Activated CD4-positive, alpha-beta memory T cell treated with anti-CD3 and anti-CD28 coated beads, Interleukin-2, amount 10 ng/mL, durations not matched to agents 7 days and 5 days (primary cell): ENCODE measurements at places on chromosomes 2 and 18. TPM values are rescaled to one million over a fixed set of nuclear protein-coding genes. Genes with fewer than 3 reads are reported as not detected.
A peak's percentile ranks its signal among the peaks of the same experiment; 100 is the strongest.

The ACOXL gene
- total RNA-seq = 0.18 TPM

The CPLX4 gene
- not detected for total RNA-seq

DNA sequence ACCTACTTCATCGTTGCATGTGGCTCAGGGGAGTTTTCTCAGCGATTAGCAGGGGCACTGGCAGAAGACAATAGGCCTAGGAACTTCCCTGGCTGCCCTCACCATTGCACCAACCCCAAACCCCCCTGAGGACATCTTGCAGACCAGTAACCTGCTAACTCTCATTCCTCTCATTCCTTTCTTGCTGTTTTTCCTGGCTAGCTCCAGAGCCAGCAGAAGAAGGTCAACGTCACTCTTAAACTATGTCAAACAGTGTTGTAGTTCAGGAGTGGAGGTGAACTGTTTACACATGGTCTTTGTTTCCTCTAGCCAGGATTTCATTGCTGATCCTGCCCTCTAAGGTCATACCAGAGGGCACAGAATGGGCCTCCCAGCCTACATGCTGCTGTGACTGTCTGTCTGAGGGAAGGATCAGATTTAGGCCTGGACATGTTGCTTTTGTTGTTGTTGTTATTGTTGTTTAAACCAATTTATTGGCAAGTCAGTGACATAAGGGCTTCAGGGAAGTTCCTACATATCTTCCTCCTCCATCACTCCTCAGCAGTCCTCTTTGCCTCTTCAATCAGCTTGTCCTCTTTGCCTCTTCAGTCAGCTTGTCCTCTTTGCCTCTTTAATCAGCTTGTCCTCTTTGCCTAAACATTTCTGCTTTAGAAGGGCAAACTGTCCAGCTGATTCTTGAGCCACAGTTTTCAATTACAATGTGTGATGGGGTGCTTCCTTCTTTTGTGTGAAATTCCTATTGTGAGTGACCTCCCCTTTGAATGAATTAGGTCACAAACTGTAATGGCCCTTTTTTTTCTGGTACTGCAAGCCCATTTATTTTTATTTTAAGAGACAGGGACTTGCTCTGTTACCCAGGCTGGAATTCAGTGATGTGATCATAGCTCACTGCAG is 471.9 kb upstream of the TNP1 start:
- no peak for DNase-seq
- no peaks in the 10 kb centered on the region for H3K4me1 ChIP-seq
- no peak overlapping the region for H3K27ac ChIP-seq
- H3K4me3 ChIP-seq = no peak overlapping the region

- no peak for DNase-seq
- H3K27me3 ChIP-seq = peaks cover 23% of the 10 kb centered on the region
- H3K27ac ChIP-seq = no peak overlapping the region
- H3K36me3 ChIP-seq = no peaks in the 10 kb centered on the region
- H3K4me3 ChIP-seq = no peak overlapping the region
- H3K4me1 ChIP-seq = no peaks in the 10 kb centered on the region
These were observed 160.5 kb downstream of the TMEM163 start for GRCh38 chr2:134558208-134558830.

The MORN2 gene
- 1.3 TPM for total RNA-seq

DNA sequence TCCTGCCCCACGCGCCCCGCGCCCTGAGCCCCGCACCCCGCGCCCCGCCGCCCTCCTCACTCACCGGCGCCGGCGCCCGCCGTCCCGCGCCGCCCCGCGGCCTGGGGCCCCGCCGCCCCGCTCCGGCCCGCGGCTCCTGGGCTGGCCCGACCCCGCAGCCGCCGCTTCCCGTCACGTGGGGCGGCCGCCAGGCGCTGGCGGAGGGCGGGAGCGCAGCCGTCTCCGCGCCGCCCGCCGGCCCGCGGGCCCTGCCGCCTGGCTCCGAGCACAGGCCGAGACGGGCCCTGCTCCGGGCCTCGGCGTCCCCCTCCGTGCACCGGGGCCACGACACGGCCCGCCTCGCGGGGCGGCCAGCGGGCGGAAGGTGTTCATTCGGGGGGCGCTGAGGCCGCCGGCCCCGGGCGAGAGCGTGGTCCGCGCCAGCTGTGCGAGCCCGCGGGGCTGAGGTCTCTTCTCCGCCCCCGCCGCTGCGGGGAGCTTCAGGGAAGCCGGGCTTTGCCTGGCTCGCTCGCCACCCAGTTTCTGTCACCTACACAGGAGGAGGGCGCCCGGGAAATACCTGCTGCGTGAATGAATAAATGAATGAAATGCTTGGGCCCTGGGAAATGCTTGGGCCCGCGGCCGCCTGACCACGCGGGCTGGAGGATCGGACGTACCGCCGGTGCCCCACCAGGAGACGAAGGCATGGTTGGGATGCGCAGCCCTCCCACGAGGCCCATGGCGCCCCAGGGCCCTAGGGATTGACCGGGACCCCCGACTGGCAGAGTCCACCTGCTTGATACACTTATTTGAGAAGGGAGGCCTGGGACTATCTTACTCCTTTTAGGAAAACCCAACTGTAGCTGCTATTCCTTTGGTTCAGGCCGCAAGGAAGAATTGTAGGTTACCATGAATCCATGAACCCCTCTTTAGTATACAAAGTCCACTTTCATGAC is at the start of gene TGFBRAP1:
TSS of gene TGFBRAP1 (minus strand) at position 175 of the 935 bp plus-strand sequence. CDS start 21,434 bp downstream, outside the sequence.
- peak within 1 kb of the TSS; percentile 86 for H3K27ac ChIP-seq
- H3K4me1 ChIP-seq = peaks cover 32% of the 10 kb centered on the region
- DNase-seq = peak; percentile 68
- peak within 1 kb of the TSS; percentile 93 for H3K4me3 ChIP-seq
